ENCODE measurements at places on chromosomes 6 and 20.

- ATAC-seq: no peak
Measured at GRCh38 chr6:119610265-119610664, 260.7 kb upstream of the MAN1A1 start.

- ATAC-seq: no peak
Measured at GRCh38 chr6:138981416-138981815, 6.6 kb downstream of the REPS1 start.

DNA sequence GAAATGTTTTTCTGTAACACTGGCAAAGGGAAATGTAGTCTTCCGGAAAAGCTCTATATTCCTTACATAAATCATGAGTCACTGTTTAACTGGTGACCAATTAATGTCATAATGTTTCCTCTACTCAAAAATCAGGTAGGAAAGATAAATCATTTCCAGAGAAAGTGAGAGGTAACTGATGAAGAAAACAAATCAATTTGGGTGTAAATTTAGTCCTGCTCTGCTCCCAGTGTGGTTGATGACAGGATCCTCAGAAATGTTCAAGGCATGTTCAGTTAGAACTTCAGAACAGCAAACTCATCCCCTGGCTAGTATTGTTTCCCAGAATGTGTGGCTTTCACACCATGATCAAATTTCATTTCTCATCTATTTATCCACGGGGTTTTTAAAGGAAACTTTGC, 38.8 kb upstream of the SPACA1 start:
- ATAC-seq: no peak

DNA sequence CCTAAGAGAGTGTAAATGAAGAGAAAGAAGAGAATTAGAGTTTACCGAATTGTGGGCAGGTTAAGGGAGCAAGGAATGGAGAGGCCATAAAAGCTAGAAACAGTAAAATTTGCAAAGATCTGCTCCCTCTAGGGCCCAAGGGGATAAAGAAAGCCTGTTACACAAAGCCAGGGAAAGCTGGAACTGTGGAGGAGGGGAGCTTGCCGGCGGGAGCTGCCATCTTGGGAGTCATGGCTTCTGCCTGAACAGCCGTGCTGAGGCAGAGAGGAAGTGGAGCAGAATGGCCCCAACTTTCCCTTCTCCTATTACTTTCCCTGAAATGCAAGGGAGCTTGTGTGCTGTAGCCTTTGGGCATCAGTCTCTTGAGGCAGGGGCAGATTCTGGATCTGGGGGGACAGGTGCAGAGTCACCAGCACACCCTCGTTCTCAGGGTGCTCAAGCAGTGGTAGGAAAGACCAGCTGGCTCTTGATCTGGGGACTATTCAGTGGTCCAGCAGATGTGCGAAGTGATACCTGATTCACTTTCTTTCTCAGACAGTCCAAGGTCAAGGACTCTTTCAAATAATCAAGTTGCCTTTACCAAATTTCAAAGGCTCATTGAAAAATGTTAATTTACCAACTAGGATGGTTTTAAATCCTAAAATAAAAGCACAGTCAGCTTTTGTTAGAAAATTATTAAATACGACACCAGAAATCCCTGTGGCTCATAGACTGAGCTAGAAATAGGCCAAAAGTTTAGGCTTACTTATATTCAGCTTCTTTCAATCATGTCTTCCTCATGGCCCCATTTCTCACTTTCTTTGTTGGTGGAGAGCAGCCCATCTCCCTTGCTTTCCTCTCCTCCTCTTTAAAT, 25.7 kb downstream of the LAMA4 start:
- ATAC-seq: no peak

GRCh38 chr20:32535953-32536823, 48.9 kb downstream of the NOL4L start:
- peak; percentile 64 for ATAC-seq

DNA sequence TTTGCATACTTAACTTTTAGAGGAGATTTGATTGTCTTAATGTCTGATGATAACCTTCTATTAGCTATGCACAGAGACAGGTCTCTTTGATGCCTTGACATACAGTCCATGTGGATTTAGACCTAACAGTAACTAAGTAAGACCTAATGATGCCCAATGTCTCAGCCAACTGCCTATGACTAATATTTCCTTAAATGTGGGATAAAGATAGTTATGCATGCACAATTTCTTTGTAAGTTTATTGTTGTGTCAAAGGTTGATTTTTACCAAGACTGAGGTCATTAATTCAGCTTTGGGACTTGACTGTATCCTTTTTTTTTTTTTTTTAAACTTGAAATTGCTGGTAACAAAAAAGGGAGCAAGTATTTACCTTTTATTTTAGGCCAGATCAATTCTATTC, 450.0 kb downstream of the HAO1 start:
- ATAC-seq: no peak

DNA sequence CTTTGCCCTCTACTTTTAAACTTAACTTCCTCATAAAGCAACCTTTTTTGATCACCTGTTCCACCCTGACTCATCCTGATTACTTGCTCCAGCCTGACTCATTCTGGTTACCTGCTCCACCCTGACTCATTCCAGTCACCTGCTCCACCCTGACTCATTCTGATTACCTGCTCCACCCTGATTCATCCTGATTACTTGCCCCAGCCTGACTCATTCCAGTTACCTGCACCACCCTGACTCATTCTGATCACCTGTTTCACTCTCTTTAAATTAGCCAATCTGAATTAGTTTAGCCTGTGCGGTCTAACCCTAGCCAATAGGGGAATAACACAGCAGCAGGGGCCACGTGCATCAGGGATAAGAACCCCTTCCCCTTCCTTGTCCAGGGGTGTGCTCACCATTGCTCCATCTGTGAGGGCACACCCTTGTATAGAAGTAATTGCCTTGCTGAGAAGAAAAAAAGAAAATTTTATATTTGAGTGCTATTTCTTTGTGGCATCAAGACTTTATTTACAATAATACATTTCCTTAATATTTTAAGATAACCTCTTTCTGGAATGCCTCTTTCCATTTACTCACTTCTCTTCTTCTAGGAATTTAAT, 17.9 kb downstream of the HLA-G start:
- ATAC-seq: peak; percentile 93

Data from esophagus mucosa (tissue), 1 donor.